ENCODE measurements at places on chromosomes 4 and X.

DNA sequence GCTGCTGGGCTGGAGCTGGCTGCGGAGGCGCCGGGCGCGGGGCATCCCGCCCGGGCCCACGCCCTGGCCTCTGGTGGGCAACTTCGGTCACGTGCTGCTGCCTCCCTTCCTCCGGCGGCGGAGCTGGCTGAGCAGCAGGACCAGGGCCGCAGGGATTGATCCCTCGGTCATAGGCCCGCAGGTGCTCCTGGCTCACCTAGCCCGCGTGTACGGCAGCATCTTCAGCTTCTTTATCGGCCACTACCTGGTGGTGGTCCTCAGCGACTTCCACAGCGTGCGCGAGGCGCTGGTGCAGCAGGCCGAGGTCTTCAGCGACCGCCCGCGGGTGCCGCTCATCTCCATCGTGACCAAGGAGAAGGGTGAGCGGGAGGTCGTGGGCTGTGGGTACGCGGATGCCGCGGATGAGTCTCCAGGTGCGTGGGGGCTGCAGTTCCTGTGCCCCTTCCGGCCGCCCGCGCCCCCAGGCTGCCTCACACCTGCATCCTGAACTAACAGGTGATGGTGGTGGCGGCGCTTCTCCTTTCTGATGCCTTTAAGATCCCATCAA lies 499 bp downstream of the CYP2U1 start:
- DNase-seq, result no peak

DNA sequence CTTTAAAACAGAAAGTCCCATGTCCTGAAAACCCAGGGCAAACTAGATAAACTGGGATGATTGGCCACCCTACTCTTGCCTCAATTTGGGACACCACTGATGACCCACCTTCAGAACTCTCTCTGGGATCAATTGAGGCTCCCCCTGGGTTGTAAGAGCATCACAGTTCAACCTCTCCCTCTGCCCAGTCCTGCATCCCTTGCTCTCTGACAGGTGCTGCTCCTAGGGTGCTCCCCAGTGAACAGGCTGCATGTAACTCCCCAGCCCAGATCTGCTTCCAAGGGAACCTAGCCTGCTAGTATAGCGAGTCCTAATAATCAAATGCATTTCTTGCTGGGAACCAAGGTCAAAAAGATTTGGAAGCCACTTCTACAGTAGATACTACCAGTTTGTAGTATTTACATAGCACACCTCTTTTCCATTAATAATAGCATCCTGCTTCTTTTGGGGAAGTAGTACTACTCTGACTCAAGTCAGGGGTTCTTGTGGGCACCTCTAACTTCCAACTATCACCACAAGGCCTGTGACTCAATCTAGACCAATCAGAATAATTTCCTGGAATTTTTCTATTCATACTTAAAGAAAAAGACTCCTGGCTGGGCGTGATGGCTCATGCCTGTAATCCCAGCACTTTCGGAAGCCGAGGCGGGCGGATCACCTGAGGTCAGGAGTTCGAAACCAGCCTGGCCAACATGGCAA lies 42.1 kb upstream of the SPINK2 start:
- DNase-seq, result no peak

DNA sequence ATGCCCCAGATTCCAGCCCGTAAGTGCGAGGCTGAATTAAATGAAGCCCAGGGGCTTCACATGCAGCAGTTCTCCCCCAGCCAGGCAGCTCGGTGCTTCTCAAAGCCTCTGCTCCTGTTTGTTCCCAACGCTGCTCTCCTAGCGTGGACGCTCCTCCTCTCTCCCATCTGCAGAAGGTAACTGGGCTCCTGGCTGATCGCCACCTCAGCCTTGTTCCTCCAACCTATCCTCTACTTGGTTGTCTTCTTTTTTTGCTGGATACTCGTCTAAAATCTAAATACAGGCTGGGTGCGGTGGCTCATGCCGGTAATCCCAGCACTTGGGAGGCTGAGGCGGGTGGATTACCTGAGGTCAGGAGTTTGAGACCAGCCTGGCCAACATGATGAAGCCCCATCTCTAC lies 70.3 kb downstream of the NSUN7 start:
- no peak for DNase-seq

DNA sequence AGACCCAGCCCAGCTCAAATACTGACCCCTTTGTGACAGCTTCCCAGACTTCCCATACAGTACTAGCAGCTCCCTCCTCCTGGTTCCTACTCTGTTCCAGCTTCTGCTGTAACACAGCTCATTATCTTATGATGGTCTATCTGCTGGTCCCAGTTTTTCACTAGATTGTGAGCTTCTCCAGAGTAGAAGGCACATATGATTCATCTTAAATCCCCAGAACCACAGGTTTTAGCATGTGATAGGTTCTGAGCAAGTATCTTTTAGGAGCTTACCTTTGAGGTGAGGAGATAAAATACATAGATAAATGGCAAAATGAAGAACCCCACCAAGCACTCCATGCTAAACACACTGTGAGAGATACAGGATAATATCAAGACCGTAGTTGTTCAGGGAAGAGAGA lies 27.6 kb upstream of the ANXA3 start:
- no peak for DNase-seq

DNA sequence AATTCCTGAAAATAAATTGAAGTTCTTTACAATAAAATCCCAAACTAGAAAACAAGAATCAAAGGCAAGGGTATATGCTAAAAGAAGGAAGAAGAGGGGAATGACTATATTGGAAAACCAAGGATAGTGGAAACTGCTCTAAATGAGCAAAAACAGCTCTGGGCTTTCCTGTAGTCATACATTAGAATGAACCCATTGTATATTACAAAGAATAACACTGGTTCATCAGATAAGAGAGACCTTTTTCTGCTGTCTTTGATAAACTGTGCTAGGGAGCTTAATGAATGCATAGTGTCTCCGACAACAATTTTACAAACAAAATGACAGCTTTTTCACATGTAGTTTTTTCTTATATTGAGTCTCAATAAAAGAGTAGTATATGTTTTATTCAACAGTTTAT lies 26.6 kb downstream of the TLR2 start:
- no peak for DNase-seq

All from anterior cingulate cortex (tissue), 58 donors.